Naive thymus-derived CD8-positive, alpha-beta T cell (primary cell): ENCODE measurements at places on chromosomes 1 and 21.
A peak's percentile ranks its signal among the peaks of the same experiment; 100 is the strongest.

DNA sequence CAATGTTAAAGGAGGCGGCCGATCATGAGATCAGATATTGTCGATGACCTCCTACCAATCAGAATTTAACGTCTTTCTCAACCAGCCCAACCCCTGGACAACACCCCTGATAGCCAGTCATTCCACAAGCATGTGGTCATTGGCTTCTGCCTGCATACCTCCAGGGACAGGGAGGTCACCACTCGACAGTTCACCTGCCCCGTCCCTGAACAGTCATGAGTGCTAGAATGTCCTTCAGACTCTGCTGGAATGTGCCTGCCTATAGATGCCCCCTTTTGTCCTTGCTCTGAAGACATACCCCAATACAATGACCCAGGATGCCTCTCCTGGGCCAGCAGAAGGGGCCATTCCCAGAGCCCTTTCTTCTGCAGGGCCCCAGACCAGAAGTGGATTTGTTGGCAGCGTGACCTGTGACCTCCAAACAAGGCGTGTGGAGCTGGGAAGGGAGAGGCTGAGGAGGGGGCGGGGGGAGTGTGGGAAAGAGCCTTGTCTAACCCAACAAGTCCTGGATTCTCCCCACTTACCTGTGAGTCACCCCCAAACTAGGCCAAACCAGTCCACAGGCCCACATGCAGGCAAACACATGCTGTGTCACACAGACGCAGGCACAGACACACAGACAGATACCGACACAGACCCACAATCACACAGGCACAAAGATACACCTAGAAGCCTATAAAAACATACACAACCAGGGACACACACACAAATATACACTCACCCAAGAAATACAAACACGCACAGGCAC is 2.2 kb downstream of the CRYBG2 start:
- H3K27me3 ChIP-seq: no peaks in the 10 kb centered on the region
- H3K4me1 ChIP-seq: peaks cover 7% of the 10 kb centered on the region
- H3K36me3 ChIP-seq: no peaks in the 10 kb centered on the region
- no peak for DNase-seq
- H3K27ac ChIP-seq: no peak overlapping the region

GRCh38 chr1:91603409-91603808 is 102.8 kb downstream of the CDC7 start:
- no peak overlapping the region for H3K27ac ChIP-seq
- H3K36me3 ChIP-seq: no peaks in the 10 kb centered on the region

DNA sequence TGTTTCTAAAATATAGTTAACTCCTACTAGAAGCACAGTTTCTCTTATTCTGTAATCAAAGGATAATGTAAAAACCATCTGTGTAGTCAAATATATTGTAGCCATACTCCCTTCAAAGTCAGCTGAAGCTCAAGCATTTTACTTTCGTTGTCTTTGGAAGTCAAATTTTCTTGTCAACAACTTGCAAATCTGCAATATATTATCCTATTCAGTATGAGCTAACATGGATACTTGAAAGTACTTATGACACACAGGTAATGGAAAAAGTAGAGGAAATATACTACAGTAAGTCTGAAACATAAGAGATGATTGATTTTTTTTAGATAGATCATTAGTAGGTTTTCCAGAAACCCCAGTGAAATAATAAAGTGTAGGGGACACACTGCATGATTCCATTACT is 121.5 kb downstream of the COL24A1 start:
- no peak for DNase-seq
- H3K36me3 ChIP-seq: no peaks in the 10 kb centered on the region
- no peak overlapping the region for H3K4me3 ChIP-seq
- no peaks in the 10 kb centered on the region for H3K4me1 ChIP-seq

DNA sequence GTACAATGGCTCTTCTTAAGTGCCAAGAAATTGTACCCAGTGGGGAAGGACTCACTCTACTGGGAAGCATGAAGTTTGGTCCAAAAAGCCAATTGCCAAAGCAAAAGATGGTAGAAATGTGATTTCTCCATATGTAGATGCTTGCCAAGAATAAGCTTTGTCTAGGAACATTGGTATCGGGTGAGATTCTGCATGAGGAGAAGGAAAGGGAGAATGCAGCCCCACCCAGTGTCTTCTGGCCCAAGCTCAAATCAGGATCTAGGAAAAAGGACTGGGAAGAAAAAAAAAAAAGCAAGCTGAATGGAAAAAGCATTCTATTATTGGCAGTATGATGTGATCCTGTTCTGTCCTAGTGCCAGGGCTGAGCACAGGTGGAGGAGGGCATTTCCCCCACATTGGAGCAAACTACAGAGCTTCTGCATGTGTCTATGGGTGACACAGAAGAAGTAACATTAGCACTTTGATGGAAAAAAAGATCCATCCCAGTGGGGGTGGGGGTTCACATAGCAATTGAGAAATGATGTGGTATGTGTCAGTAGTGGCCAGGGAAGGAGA is 226.6 kb downstream of the KCNH1 start:
- no peak overlapping the region for H3K4me3 ChIP-seq
- no peak for DNase-seq
- H3K27ac ChIP-seq: no peak overlapping the region
- H3K4me1 ChIP-seq: no peaks in the 10 kb centered on the region
- H3K36me3 ChIP-seq: no peaks in the 10 kb centered on the region

DNA sequence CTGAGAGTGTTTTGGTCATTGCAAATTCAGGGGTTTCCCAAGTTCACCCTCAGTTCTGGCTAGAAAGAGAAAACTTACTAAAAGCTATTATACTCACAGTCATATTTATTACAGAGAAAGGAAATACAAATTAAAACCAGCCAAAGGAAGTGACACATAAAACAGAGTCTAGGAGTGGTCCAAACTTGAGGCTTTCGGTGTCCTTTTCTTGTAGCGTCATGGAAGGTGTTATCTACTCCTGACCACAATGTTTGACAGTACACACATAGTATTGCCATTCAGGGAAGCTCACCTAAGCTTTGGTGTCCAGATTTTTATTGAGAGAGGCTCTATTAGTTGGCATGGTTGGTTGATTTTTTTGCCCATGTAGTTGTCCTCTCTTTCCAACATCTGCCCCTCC is 59.0 kb downstream of the SLC35A3 start:
- no peaks in the 10 kb centered on the region for H3K4me1 ChIP-seq
- DNase-seq: no peak
- H3K4me3 ChIP-seq: no peak overlapping the region
- H3K36me3 ChIP-seq: peaks cover 4% of the 10 kb centered on the region

DNA sequence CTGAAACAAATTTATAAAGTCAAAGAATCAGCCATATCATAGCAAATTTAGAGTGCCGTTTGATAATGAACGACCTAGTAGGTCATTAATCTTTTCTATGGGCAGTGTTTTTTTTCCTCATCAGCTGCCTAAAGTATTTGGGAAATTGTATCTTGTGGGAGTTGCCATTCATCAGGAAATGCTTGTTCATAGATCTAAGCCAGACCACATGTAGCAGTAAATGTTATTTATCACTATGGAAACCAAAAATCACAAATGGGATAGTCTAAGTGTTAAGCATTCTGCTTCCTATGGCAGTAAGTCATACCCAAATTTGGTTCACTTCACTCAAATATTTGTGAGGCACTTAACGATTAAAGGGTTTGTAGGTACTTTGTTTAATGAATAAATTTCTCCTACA is 52.9 kb downstream of the LRRC8D start:
- H3K4me3 ChIP-seq: no peak overlapping the region
- no peaks in the 10 kb centered on the region for H3K27me3 ChIP-seq
- H3K36me3 ChIP-seq: peaks cover 19% of the 10 kb centered on the region
- DNase-seq: no peak

DNA sequence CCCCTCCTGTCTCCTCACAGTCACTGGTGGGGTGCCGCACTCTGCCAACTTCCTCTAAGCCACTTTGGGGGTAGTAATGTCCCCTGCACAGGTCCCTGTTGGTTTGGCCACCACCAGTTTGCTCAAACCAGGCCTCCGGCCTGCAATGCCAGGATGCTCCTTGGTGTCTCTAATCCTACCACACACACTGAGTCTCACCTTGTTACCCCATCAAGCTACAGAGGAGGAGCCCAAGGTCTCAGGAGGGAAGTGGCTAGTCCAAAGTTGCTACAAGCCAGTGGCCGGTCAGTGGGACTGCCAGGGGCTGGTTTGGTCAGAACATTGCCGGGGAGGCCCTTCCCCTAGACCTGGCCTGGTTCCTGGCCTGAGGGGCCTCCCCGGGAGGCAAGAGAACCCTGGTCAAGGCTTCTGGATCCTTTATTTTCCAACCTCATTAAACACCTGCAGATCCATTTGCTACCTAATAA is 21.5 kb upstream of the LRP8 start:
- no peaks in the 10 kb centered on the region for H3K27me3 ChIP-seq
- no peaks in the 10 kb centered on the region for H3K4me1 ChIP-seq
- no peak overlapping the region for H3K4me3 ChIP-seq

DNA sequence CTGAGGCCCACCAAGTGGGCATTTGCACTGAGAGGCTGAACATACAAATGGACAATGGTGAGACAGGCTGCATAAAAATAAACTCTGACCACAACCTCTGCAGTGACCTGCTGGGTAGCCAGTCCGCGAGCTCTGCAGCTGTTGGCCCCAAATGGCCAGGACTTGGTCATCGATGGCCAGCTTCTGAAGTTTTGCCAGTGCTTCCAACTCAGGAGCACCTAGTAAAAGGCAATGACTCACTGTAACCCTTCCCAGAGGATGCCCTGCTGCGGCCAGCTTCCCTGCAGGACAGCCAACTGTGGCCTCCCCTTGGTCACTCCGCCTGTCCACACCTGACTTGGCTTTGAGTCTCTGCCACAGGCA is 185.4 kb downstream of the DYRK1A start:
- peaks cover 33% of the 10 kb centered on the region for H3K27me3 ChIP-seq
- H3K4me1 ChIP-seq: peaks cover 17% of the 10 kb centered on the region
- no peak overlapping the region for H3K27ac ChIP-seq
- no peaks in the 10 kb centered on the region for H3K36me3 ChIP-seq
- DNase-seq: no peak

DNA sequence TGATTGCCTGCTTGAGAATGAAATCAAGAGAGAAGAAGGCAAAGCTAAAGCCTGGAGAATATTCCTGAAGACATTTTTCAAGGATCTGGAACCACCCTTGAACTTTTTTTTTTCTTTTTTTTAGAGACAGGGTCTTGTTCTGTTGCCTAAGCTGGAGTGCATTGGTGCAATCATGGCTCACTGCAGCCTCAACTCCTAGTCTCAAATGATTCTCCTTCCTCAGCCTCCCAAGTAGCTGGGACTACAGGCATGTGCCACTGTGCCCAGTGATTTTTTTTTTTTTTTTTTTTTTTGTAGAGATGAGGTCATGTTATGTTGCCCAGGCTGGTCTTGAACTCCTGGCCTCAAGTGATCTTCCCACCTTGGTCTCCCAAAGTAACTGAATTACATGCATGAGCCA is 22.2 kb upstream of the IRF2BP2 start:
- no peak overlapping the region for H3K27ac ChIP-seq
- DNase-seq: no peak
- H3K36me3 ChIP-seq: no peaks in the 10 kb centered on the region
- H3K4me1 ChIP-seq: peaks cover 3% of the 10 kb centered on the region
- H3K4me3 ChIP-seq: no peak overlapping the region

DNA sequence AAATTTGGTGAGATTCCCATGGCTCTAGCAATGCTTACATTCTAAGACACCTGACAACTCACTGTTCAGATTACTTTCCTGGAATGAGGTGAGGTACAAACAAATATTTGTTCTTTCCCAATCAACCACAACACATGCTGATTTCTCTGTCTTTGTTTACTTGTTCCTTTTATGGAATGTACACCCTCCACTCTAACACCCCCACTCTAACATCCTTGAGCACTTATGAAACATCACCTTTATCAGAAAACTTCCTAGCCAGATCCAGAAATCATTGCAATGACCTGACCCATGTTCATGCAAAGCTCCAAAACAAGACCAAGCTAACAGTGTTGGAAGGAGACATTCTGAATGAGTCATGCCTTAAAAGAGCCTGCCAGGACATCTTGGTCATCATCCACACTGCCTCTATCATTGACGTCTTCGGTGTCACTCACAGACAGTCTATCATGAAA is 35.5 kb downstream of the HSD3B1 start:
- no peak overlapping the region for H3K4me3 ChIP-seq
- H3K36me3 ChIP-seq: no peaks in the 10 kb centered on the region
- no peak for DNase-seq
- H3K27ac ChIP-seq: no peak overlapping the region
- peaks cover 6% of the 10 kb centered on the region for H3K27me3 ChIP-seq

DNA sequence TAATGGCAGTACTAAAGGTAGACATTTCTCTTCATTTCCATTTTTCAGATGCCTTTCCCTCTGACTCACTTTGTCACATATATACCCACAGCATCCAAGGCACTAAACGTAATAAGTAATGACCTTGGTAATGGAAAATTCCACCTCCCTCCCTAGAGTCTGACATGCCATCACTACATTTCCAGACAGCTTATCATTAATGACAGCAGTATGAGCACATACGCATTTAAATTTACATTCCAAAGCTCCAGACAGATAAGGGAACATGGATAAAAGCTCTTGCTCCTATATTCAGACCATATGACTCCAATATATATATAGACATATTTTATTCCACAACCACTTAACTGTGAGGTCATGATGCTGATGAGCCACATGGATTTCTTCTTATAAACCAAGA is 191.7 kb upstream of the GORAB start:
- no peak overlapping the region for H3K27ac ChIP-seq
- peaks cover 6% of the 10 kb centered on the region for H3K27me3 ChIP-seq
- no peak overlapping the region for H3K4me3 ChIP-seq
- no peaks in the 10 kb centered on the region for H3K36me3 ChIP-seq
- no peak for DNase-seq

GRCh38 chr1:86069757-86070145 is 86.8 kb downstream of the COL24A1 start:
- H3K36me3 ChIP-seq: no peaks in the 10 kb centered on the region
- no peaks in the 10 kb centered on the region for H3K4me1 ChIP-seq
- H3K27me3 ChIP-seq: no peaks in the 10 kb centered on the region
- H3K4me3 ChIP-seq: no peak overlapping the region
- no peak overlapping the region for H3K27ac ChIP-seq

GRCh38 chr1:175763797-175764196 is 20.4 kb upstream of the TNR start:
- H3K27me3 ChIP-seq: peaks cover 4% of the 10 kb centered on the region
- DNase-seq: no peak
- no peak overlapping the region for H3K27ac ChIP-seq
- H3K36me3 ChIP-seq: no peaks in the 10 kb centered on the region
- no peaks in the 10 kb centered on the region for H3K4me1 ChIP-seq
- H3K4me3 ChIP-seq: no peak overlapping the region

DNA sequence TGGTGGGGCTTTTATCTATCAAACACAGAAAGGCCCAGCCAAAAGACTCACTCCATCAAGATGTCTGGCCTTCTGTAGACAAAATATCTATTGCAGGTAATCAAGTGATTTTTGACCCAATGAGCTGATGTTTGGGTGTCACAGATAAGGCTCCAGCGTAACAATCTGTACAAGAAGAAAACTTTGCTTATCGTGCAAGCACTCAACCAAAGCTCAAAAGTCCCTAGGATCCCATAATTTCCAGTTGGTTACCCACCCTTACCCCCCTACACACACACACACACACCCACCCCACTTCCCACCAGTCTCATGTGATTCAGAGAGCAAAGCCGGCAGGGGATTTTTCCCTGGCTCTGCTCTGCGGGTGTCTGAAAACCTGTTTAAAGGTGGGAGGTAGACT is 5.8 kb downstream of the ITPKB start:
- DNase-seq: peak; percentile 67
- H3K4me3 ChIP-seq: peak overlapping the region; percentile 91
- H3K4me1 ChIP-seq: peaks cover 48% of the 10 kb centered on the region
- peak overlapping the region; percentile 86 for H3K27ac ChIP-seq
- peaks cover 95% of the 10 kb centered on the region for H3K36me3 ChIP-seq

GRCh38 chr1:41508290-41508689 is 23.8 kb upstream of the EDN2 start:
- DNase-seq: no peak
- H3K27me3 ChIP-seq: no peaks in the 10 kb centered on the region
- no peak overlapping the region for H3K27ac ChIP-seq
- H3K4me3 ChIP-seq: no peak overlapping the region
- no peaks in the 10 kb centered on the region for H3K4me1 ChIP-seq
